ENCODE measurements at places on chromosomes 16 and 17. TPM values are rescaled to one million over a fixed set of nuclear protein-coding genes. Genes with fewer than 3 reads are reported as not detected.

DNA sequence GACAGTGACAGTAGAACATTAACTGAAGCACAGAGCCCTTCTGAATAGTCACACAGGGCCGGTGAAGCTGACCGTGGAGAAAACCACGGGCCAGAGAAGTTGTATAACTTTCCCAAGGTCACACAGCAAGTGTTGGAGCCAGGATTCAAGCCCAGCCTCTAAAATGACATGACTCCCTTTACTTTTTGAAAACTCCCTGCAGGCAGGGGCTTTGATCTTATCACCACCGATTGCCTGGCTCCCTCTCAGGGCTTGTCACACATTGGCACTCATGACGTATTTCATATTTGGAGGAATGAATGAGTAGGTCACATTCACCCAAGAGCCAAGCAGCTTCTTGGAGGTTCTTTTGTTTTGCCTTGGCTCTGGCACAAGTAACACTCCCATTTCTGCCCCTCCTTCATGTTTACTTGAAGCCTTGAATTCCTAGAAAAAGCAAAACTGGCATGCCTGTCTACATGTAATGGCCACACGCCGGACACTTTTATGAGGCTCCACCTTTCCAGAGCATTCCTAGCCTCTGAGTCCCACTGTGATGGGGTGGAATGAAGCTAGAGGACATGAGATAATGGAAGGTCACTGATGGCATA is 13.3 kb upstream of the RBBP6 start:
- no peak for DNase-seq

Gene KRTAP9-8
- not detected for total RNA-seq

DNA sequence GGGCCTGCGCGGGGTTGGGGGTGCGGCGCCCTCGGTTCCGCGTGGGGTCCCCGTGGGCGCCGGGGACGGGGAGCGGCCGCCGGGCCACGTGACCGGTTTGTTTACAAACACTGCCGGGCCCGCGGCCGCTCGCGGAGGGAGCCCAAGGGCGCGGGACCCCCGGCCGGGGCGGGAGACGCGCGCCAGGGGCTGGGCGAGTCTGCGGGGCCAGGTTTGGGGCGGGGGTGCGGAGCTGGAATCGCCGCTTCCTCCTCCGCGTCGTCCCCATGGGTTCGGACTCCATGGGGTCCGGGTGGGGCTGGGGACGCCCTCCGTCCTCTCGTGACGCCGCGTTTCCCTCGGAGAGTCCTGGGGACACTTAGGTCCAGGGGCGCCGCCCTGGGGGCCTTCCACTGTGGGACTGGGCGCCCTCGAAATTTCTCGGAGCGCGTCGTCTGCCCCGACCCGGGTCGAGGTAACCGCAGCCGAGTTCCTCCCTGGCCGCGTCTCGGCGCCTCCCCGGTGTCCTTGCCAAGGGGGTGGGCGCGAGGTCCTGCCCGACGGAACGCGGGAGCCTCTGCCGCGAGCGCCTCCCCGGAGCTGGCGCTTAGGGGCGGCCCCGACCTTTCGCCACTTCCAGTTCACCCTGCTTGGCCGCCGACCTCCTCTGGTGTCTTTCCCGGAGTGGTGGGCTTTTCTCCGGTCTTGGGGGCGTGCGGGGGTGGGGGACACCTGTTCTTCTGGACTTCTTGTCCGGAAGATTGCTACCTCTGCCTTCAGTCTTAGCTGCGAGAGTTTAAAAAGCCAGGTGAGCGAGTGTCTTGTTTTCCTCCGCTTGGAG is 684 bp downstream of the YPEL2 start:
- peak; percentile 57 for DNase-seq

Gene NAGS
- total RNA-seq, result 6.1 TPM

GRCh38 chr16:67959536-67960329 is 8.7 kb downstream of the SLC12A4 start:
- no peak for DNase-seq

Gene KCNG4
- total RNA-seq, result not detected

GRCh38 chr17:82400206-82400605 is 17.9 kb upstream of the HEXD start:
- DNase-seq, result no peak

GRCh38 chr16:27759301-27759871 is 209.4 kb downstream of the KATNIP start:
- peak; percentile 22 for DNase-seq

DNA sequence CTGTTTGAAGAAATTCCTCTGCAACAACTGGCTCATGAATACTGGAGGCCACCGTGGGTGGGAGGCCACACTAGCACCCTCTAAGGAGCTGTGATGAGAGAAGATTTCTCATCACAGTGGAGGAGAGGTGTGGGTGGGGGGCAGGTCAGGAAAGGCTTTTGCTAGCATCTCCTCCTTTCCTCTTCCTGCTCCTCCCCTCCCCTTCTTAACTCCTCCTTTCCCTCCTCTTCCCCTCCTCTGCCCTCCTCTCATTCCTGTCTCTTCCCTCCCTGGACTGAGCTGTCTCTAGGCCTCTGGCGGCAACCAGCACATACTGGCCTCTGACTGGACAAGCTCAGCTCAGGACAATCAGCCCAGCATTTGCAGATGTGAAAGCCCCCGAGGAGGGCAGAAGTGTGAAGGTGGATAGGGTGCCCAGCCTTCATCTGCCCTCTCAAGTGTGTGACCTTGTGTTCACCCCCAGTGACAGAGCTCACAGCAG is 19.0 kb upstream of the LHX1 start:
- DNase-seq, result no peak

DNA sequence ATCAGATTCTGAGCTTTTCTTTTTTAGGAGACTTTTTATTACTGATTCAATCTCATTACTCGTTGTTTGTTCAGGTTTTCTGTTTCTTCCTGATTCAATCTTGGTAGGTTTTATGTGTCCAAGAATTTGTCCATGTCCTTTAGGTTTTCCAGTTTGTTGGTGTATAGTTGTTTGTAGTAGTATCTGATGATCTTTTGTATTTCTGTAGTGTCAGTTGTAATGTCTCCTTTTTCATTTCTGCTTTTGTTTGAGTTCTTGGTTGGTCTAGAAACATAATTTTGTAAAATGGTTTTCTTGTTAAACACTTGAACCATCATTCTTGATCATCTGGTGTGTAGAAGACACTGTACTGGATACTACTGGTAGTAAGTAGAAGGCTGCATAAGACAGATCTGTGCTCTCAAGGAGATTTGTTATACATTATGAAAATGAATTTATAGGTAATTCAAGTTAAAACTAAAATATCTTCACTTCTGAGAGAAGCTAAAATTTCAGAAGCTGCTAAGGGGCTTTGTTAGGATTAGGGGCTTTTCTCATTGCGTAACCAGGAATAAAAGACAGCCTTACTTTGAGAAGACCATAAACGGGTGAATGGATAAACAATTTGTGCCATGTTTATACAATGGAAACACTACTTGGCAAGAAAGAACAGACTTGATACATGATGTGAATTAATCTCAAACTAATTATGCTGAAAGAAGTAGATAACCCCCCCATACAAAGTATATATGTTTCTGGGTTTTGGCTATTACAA is 44.0 kb downstream of the NSRP1 start:
- no peak for DNase-seq

DNA sequence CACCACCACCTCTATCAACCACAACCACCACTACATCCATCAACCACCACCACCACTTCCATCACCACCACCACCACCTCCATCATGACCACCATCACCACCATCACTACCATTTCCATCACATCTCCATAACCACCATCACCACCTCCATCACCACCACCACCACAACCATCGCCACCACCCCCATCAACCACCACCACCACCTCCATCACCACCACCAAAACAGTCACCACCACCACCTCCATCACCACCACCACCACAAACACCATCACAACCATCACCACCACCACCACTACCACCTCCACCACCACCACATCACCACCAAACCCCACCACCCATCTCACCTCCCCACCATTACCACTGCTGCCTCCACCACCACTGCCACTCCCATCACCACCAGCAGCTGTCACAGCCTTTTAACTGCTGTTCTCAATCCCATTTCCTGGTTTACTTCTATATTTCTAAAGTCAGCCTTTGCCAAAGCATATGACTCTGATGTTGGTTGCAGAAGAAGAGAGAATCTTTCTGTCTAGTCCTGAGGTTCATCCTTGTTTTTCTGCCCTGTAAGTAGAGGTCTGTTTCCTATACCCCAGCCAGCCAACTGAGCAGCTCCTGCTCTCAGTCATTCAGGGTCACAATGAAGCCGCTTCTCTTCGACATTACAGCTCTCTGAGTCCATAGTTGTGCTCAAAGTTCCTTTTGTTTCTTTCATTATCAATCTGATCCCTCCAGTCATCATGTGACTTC is 14.0 kb downstream of the MARCHF10 start:
- DNase-seq, result no peak

DNA sequence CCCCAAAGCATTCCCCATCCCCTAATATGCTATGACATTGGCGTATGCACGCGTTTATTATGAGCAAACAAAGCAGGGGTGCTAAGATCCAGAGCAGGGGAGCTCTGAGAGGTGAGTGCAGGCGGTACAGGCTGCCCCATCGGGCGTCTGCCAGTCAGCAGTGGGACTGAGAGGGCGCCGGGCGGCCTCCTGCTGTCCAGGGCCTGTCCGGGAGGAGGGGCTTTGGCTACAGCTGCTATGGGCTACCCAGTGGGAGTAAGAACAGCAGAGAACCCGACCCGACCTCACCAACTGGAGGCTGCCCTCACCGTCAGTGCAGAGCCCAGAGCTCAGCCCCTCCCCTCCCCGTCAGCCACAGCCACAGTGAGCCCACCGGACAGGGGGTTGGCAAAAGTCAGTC is 18.5 kb upstream of the AATK start:
- DNase-seq, result no peak

GRCh38 chr17:42345396-42346073 is 42.7 kb downstream of the STAT3 start:
- no peak for DNase-seq

DNA sequence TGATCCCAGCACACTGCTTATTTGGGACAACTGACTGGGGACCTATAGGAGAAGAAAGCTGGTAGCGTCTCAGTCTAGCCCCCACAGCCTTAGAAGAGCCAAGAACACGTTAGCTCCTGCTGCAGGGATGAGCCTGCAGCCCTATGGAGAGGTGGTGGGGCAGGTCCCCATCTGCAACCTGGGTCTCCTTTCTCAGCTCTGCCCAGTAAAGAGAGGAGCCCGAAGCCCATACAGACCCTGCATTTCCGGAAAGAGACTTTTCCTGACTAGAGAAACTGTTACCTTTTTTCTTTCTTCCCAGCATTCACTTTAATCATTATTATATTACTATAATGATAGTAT is 788 bp downstream of the METTL22 start:
- no peak for DNase-seq

DNA sequence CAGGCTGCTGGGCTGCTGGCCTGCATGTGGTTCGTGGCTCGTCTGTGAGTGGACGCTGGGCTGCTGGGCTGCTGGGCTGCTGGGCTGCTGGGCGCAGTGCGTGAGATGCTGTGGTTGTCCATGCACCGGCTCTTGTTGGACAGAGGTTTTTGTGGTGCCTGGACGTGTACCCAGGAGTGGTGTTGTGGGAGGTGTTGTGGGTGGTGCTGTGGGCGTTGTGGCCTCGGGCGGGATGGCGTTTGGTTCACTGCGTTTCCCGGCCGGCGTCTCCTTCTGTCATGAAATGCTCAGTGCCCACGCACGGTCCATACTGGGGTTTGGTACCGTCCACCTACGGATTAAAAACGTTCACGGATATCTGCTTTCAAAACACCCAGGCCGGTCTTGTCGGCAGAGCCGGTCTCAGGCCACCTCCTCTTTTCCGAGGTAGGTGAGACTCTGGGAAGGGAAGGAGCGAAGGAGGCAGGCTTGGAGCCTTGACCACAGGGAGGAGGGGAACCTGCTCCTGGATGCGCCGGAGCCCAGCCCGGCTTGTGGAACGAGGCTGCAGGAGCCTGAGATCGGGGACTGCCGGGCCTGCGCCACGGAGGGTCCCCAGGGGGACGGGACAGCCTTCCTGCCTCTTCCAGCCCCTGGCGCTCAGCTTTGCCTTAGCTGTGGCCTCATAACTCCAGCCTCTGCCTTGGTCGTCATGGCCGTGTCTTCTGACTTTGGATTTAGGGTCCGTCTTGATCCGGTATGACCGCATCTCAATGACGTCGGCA is 29.8 kb upstream of the GNG13 start:
- no peak for DNase-seq

Gene KRTAP4-3
- total RNA-seq, result not detected

Gene TMEM114
- total RNA-seq, result not detected

DNA sequence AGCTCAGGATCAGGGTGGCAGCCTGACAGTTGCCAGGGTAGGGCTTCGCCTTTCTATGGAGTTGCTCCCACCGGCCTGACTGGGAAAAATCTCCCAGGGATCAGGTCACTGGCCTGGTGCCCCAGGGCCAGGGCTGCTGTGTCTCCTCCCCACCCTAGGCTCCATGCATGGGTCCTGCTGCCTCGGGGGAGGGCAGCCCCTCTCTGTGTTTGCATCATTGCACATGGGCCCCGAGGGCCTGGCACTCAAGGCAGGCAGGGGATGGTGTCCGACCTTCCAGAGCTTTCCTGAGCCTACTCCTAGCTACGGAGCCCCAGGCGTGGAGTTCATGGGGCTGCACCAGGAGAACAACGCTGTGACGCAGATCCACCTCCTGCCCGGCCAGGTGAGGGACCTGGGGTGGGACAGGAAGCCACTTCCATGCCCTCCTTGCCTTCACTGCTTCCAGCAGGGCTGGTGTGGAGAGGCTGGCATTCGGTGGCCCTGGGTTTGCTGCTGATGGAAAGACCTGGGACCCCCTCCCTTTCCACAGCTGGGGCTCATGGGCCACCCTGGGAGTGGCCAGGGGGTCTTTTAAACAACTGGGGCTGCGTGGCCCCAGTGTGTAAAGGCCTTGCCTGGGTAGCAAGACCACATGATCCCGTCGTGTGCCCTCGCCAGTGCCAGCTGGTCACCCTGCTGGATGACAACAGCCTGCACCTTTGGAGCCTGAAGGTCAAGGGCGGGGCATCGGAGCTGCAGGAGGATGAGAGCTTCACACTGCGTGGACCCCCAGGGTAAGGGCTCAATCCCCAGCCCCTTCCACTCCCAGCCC is 29.5 kb upstream of the MYO15B start:
- DNase-seq, result no peak

DNA sequence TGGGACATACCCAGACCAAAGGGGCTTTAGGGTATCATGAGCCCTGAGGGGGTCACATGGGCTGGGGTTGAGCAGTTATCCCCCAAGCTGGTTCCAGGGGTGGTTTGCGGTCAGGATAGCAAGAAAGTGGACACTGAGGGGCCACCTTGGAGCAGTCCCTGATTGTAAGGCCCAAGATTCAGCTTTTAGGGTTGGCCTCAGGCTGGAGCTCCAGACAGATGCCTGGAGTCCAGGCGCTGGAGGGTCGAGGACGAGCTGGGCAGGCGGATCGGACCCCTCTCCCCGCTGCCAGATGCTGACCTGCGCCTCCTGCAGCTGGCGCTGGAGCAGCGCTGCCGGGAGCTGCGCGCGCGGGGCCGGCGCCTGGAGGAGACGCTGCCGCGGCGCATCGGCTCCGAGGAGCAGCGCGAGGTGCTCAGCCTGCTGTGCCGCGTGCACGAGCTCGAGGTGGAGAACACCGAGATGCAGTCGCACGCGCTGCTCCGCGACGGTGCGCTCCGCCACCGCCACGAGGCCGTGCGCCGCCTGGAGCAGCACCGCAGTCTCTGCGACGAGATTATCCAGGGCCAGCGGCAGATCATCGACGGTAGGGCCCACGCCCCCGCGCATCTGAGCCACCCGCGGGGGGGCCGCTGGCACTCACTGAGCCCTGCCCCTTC is 10.0 kb downstream of the BTBD17 start:
- no peak for DNase-seq

GRCh38 chr17:76783146-76783545 is 45.2 kb downstream of the MFSD11 start:
- no peak for DNase-seq

All from mucosa of descending colon (tissue), 3 donors.